ENCODE measurements at places on chromosomes 6 and 20.
A peak's percentile ranks its signal among the peaks of the same experiment; 100 is the strongest.

DNA sequence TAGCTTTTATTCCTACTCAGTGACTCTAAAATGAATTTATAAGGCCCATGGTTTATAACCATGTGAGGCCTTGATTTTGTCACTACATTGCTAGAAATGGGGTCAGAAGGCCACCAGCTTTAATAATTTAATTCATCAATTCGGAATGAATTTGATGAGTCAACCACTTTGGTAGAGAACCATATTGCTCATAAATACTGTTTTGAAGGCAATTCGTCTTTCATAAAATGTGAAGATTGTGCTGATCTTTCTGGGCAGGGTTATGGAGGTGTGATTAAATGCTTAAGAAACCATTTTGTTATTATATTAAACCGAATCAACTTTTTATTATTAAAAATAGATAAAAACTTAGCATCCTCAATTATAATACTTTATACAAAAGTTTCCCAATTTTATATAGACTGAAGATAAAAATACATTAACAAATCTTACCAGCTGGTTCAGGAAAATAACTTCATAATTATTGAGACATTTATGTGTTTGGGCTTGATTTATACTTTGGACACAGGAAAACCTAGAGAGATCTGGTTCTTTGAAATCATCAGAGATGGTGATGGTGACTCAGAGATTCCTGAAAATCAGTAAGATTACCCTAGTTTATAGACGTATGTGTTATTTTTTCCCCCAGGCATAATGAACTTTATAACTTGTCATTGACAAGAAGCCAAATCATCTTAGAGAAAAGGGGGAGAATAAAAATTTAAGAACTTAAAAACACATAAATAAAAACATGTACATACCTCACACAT is 10.6 kb downstream of the HCRTR2 start:
- no peak for DNase-seq

GRCh38 chr6:34052071-34052825 is 93.6 kb downstream of the GRM4 start:
- no peak for DNase-seq

DNA sequence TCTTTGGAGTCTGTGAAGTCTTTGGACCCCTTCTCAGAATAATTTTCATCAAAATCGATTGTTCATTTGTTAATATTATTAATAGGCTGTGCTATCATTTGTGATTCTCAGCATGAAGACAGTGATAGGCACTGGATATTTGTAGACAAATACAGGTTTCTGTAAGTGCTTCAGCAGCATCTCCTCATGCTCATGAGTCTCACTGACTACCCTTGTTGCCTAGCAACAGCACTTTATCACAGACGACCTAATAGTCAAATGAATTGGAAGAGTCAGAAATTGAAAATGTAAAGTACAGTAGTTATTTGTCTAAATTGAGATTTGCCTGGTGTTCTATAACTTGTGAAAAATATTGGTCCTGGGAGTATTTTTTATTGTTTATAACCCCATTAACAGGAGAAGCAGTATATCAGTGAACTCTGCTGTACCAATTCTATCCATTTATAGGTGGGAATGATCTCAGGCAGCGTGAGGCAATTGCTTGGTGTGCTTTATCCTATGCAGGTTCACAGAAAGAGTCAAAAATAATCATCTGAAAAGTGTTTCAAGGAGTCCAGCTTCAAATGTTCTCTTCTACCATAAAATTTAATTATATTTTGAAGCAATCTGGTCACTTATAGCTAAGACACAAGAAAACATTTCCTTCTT is 684.6 kb downstream of the RFPL4B start:
- DNase-seq, result no peak

DNA sequence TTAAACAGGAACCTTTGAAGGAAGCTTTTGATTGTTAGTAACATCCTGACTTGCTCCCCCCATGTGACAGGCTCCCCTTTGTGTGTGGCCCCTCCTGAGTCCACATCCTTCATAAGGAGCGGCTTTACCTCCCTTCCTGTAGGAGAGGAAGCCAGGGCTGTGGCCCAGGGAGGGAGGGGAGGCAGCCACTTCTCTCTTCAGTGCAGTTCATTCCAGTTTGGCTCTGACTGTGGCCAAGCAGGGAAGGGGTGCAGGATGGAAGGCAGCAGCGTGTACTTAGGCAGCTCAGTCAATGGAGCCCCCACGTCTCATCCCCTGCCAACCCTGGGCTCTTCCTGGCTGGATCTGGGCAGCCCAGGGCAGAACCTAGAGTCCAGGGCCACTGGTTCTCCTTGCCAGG is 295.2 kb downstream of the QKI start:
- DNase-seq, result no peak

DNA sequence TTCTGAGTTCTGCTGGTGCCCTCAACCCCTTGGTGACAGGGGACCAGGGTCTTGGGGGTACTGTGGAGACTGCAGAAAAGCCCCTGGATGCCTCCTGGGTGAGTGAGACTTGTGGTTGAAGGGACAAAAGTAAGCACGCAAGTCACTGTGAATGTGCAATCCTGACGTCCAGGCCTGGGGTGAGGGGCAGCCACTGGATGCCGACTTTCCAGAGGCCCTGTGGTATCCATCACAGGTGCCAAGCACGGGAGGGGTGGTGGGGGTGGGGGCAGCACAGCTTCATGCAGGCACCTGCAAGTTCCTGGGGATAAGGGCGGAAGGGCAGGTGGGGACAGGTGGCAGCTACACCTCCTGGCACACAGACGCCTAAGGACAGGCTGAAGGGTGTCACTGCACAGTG is 20.1 kb upstream of the UBE2V1 start:
- DNase-seq, result no peak

DNA sequence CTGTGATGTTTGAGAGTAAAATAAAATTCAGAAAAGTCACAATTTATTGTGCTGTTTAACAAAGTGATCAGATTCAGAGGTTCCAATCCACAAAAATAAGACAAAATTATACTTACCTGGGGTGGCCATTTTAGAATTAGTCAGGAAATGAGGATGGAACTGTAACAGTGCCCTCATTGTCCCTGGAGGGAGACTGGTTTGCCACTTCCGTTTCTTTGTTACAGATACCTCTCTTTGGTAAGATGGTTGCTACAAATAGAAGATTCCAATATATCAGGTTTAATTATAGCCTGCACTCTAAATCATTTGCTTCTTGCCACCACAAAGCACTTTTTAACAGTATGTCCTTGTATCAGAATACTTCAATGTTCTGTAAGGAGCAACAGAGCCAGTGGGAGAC is 95.6 kb downstream of the CTNNBL1 start:
- DNase-seq, result no peak

DNA sequence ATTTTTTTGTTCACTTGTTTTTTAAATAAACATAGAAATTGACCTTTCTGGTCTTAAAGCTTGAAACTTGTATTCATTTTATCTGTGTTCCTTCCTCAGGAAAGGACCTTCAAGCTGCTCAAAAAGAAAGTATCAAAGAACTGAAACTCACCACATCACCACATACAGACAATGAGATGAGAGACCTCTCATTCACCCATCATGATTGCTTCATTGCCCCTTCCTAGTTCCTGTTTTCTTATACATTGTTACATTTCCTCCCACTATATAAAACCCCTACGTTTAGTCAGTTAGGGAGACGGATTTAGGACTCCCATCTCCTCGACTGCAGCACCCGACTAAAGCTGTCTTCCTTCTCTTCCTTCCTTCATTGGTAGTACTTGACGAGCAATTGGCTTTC is 180.5 kb upstream of the OPRM1 start:
- DNase-seq, result no peak

GRCh38 chr6:151098166-151098565 is 141.6 kb upstream of the AKAP12 start:
- no peak for DNase-seq

DNA sequence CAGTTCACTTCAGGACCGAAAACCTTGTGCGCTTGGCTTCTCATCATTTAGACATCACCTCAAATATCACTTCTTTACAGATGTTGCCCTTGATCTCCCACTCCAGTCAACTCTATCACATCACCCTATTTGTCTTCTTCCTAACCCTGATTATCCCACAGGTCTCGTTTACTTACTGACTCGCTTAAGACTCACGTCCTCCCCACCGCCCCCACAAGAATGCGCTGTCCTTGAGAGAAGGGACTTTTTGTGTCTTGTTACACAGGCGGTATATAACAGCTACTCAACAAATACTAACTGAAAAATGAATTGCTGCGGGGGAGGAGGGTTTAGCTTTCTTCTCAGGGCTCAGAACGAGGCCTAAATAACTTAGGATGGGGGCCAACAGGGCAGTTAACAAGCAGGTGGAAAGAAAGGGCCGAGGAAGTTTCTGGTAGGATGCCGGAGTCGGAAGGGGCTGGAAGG is 527 bp downstream of the TOMM34 start:
- DNase-seq, result peak; percentile 76

- DNase-seq, result no peak
Measured at GRCh38 chr6:109222848-109223247, 127.5 kb downstream of the CEP57L1 start.

GRCh38 chr6:168115748-168116437 is 36.9 kb upstream of the FRMD1 start:
- DNase-seq, result no peak
